Activated naive CD8-positive, alpha-beta T cell treated with anti-CD3 and anti-CD28 coated beads, Interleukin-2, amount 10 ng/mL, durations not matched to agents 7 days and 5 days (primary cell): ENCODE measurements at places on chromosomes 6 and 20. TPM values are rescaled to one million over a fixed set of nuclear protein-coding genes. Genes with fewer than 3 reads are reported as not detected.

DNA sequence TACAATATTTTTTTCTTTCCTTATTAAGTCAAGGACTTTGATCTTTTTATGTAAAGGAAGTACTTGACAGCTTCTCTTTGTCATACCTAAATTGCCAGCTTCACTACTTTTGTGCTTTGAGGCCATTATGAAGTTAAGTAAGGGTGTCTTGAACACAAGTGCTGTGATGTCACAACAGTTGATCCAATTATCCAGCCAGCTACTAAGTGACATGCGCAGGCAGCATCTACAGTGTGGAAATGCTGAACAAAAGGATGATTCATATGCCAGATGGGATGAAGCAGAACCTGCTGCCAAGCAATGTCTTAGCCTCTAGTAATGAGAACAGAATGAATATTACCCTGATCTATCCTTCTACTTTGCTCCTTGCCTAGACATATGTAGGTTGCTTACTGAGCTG lies 68.3 kb upstream of the TMEM244 start:
- DNase-seq, result no peak

Gene RIMS1
- total RNA-seq, result not detected

DNA sequence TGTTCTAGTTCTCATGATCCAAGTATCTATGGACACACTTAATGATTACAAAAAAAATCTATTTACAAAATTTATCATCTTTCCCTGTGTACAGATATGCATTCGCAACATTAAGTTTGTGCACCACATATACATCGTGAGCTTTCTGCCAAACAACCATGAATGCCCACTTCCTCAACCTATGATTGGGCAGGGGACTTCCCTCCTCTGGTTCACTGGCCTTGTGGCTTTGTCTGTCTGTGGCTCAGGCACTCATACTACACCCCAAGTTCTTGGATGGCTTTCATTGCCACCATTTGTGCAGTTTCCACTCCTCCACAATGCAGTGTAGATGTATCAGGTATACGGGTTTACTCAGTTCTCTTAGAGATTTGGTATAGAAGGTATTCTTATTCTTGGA lies 74.9 kb downstream of the HS3ST5 start:
- no peak for DNase-seq

DNA sequence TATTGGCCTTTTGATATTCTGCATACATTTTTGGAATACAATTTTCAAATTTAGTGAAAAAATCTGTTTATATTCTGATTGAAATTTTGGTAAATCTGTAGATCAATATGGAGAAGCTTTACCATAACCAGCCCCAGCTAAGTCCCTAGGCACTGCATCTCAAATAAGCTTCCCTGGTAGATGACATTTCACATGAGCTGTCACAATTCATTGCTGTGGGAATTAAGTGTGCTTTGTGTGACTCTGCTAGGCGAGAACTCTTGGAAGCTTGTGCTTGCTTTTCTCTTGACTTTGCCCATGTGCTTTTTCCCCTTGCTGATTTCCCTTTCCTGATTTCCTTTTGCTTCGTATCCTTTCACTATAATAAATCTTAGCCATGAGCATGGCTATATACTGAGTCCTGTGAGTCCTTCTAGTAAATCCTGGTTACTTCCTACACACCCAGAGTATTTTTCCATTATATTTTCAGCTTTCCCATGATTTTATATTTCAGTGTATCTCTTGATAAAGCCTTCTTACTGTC lies 166.5 kb upstream of the MMS22L start:
- DNase-seq, result no peak

Gene OPRL1
- 2.6 TPM for total RNA-seq

- no peak for DNase-seq
Measured at GRCh38 chr6:46234156-46234556, 63.4 kb upstream of the ENPP5 start.

DNA sequence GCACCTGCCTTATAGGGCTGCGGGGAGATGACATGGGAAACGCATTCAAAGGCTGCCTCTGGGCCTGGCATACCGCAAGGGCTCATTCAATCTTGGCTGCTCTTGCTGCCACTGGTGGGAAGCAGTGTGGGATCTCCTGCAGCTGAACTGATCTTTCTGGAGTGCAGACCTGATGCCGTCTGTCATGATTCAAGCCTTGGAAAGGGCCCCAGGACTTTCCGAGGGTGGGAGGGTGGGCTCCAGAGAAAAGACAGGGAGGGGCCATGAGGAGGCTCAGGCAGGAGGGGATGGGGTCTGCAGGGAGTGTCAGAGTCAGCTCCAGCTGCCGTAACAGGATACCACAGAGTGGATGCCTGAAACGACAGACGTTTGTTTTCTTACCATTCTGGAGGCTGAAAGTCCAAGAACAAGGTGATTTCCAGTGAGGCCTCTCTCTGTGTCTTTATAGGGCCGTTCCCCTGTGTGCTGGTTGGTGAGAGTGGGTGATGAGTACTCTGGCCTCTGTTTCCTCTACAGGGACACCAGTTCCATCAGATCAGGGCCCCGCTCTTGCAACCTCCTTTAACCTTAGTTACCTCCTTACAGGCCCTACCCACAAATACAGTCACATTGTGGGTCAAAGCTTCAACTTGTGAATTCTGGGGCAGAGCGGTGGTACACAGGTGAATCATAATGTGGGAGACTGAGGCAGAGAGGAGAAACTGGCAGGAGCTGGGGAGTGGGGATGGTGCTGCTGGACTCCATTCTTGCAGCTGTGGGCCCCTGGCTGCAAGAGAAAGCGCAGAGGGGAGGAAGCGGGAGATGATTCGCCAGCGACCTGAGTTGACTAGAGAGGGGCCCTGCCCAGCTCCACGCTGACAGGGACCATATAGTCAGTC lies 148.4 kb downstream of the SYCP2 start:
- no peak for DNase-seq

DNA sequence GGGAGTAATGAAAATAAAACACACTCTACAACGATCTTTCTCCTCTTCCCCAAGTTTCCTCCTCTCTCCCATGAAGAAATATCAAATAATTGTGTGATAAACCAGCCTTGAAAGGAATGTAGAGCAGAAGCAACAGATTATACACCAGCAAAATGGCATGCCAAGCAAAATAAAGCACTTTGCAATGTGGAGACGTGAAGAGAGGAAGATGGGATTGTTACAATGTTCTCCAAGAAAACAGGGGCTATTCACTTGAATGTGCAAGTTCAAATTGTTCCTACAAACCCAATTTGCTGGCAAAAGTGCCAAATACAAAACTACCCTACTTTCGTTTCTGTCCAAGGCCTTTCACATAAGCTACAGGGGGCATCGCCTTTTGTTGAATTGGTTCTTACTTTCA lies 185.1 kb downstream of the PDE7B start:
- DNase-seq, result no peak

DNA sequence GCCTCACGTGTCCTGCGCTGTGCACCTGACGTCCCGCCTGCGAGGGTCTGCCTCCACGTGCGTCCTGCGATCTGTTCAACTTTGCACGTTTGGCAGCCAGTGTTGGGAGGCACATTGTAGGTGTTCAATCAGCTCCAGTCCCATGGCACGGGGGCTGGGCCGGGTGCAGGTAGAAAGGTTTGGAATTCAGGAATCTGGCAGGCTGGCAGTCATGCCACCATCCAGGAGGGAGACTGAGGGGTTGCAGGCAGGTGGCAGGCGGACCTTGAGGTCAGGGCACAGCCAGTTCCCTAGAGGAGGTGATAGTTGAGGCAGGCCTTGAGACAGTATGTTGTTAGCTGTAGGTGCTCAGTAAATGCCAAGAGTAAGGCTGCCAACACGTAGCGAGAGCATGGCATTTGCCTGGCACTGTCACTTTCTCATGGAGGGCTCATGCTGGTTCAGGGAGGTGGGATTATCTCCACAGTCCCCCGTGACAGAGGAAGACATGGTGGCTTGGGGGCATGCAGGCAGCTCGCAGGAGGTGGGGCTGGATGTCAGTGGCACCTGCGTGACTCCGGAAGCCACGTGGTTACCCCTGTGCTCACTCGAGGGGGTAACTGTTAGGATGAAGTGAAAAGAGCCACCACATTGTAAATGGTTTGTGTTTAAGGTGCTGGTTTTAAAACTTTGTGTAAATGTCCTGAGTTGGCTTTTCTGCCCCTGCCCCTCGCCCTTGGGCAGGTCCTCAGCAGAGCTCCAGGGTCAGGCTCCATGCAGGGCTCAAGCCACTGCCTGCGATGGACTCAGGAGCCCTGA lies 111.8 kb upstream of the FRMD1 start:
- DNase-seq, result no peak

- no peak for DNase-seq
Measured at GRCh38 chr20:4167261-4168021, 152.1 kb upstream of the RNF24 start.

Gene TBC1D22B
- total RNA-seq, result 13.8 TPM

GRCh38 chr6:168145747-168146596 lies 67.0 kb upstream of the FRMD1 start:
- DNase-seq, result no peak

DNA sequence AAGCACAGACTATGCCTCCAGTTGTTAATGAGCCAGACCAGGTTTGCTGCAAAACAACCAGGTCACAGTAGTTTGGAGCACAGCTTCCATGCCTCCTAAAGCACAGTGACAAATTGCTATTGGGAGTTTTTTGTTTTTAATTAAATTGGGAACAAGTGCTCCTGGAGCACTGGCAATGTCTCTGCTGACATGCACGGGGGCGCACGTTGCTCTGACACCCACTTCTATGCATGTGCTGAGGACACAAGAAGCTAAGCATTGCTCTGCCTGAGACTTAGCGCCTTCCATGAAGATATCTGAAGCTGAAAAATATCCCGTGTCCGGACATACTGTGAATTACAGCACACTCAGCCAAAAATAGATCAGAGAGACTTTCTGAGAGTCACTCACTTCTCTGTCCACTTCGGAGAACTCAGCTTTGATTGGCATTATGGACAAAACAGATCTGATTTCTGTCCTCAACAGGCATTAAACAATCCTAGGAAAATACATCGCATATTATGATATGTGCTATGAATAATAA lies 18.6 kb upstream of the GGTLC1 start:
- no peak for DNase-seq

- no peak for DNase-seq
Measured at GRCh38 chr6:64712606-64713005, 994.4 kb downstream of the EYS start.

DNA sequence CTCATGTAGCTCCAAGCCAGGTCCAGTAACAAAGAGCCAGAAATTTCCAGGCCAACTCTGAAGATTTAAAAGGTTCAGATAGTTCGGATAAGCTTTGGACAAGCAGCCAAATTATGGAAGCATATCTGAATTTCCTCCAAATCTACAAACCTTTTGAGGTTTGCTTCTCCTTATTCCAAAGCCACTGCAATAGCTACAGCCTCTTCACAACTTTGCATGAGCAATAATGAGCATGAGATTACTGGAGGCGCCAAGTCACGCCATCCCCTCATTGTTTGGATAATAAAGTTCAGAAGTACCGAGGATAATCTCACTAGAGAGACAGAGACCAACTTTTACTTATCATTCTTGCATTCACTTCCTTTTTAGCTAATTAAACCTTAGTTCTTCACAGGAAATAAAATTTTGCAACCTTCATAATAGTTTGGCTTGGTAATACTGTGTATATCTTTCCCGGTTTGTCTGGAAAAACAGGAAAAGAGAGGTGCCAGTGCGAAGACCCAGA lies 329.6 kb upstream of the RSPO3 start:
- no peak for DNase-seq

DNA sequence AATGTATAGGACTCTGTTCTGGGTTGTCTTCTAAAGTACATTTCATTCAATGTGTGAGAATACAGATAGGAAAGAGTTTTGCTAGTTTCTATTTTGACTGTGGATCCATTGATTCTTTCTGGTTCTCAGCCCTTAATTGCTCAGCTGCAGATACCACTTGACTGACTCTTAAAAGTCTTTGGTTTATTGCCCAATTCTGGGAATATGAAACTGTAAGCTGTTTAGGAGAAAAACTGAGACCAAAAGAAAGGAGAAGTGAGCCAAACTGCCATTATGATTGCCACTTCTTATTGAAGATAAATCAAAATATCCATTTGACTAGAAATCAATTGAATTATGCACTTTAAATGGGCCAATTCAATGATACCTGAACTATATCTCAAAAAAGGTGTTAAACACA lies 211.4 kb downstream of the ESR1 start:
- DNase-seq, result no peak

DNA sequence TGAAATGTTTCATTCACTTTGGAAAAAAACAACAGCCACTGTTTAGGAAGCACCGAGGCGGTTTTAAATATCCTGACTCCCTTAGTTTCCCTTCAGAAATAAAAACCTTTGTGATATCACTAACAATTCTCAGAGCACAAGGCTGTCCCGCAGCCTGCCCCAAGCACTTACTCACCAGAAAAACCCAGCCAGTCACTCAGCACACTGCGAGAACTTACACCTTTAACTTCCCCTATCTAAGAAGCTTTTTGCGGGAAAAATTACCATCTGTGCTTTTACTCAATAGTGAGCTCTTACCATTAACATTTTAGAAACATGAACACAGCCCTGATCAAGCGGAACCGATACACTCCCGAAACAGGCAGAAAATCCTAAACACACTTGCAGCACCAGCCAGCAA lies 9.3 kb downstream of the ZBTB46 start:
- DNase-seq, result no peak

Gene HLA-F
- total RNA-seq, result 534 TPM

Gene NT5E
- total RNA-seq, result 26.8 TPM

Gene EEF1A2
- total RNA-seq, result 0.26 TPM

GRCh38 chr6:88870717-88871330 lies 92.6 kb downstream of the RNGTT start:
- DNase-seq, result no peak

GRCh38 chr20:40966516-40967185 lies 62.0 kb upstream of the TOP1 start:
- no peak for DNase-seq

Gene RSPH4A
- total RNA-seq, result 0.22 TPM

DNA sequence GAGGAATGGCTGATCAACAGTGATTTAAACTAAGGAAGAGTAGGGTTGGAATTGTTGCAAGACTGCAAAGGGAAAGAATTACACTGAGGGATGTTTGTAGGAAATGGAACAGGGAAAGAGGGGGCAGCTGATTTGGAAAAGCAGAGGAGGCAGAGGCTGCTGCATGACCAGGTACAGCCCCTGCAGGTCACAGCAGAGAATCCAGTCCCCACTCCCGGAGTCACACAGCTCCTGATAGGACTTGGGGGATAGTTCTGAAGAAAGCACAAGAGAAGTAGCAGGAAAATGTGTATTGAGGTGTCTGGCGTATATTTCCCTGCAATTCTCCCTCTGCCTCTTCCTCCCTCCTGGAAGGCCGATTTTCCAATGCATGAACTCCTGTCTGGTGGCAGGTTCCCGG lies 92.5 kb upstream of the PDE10A start:
- DNase-seq, result no peak

DNA sequence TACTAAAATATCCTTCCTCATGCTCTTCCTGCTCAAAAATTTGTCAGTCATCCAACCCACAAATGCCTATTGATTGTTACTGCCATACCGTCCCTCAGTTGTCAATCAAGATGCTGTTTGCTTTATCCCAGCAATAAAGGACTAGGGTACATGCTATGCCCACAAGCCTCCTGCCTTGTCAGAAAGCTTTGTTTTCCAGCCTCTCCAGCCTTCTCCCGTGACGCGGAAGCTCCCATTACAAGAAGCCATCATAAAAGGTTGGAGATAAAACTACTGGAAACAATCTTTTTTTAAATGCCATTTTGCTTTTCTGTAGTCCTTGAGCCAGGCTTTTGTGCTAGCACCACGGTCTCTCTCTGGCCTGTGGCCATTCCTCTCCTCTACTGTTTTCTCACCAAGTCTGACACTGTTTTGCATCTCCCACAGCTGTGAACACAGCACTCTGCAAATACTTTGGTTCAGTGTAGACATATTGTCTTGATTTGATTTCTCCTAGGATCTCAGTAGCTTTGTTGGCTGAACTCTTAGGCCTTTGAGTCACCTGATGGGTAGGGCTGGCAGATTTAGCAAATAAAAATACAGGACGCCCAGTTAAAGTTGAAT lies 495.7 kb upstream of the JARID2 start:
- no peak for DNase-seq
